Right kidney (tissue), 9 donors: ENCODE measurements at places on chromosomes 12 and 14.

DNA sequence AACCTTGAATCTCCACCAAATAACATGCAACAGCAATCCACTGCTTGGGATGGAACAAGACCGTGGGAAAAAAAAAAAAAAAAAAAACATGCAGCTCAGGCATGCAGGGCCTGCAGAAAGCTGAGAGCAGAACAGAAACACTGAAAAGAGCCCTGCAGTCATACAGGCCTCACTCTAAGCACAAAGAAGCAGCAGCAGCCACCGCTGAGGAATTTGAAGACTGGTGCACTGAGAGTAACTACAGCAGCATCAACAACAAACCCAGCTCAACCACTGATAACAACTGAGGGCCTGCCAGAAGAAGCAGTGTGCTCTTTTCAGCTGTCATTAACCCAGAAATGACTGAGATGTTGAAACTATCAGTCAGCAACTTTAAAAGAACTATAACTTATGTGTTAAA, 354.7 kb upstream of the TMTC1 start:
- DNase-seq = no peak

GRCh38 chr12:96303653-96304052, 96.6 kb downstream of the CDK17 start:
- DNase-seq = no peak

DNA sequence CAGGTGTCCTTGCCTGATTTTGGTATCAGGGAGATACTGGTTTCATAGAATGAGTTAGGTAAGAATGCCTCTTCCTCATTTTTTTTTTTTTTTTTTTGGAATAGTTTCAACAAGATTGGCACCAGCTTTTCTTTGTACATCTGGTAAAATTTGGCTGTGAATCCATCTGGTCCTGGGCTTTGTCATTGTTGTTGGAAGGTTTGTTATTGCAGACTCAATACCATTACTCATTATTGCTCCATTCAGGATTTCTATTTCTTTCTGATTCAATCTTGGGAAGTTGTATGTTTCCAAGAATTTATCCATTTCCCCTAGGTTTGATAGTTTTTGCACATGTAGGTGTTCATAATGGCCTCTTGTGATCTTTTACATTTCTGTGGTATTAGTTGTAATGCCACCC, 126.0 kb upstream of the KITLG start:
- no peak for DNase-seq

DNA sequence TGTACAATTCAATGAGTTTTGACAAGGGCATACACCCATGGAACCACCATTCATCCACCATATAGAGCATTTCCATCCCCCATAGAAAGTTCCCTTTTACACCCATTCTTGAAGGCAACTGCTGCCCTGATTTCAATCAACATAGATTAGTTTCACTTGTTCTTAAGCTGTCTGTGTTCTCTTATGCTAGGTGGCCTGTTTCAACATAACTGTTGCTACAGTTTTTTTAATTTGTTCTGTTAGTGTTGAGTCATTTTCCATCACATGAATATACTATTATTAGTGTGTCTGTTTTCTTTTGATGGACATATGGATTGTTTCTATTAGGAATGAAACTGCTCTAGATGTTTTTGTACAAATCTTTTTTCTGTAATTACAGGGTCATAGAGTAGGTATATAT, 123.4 kb downstream of the PTPRQ start:
- DNase-seq = no peak

GRCh38 chr14:73943083-73943482, 6.8 kb downstream of the FAM161B start:
- DNase-seq = no peak

DNA sequence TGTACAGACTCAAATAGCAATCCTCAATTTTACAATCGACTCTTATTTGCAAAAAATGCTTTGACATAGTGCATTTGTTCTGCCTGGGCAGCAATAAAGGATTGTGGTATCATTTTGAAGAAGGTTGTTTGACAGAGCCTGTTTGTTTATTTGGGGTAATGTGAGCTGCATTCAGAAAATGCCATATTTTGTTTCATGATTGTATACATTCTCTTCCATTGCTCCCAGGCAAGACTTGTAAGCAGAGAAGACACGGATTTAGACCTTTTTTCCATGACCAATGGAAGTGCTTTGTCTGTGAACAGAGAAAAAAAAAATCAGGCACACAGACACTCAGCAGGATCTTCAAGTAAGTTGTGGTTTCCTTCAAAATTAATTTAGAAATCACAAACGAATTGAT, 35.5 kb upstream of the ALX1 start:
- DNase-seq = no peak

- DNase-seq = no peak
Observed at GRCh38 chr12:128613837-128614590, 209.7 kb downstream of the SLC15A4 start.

DNA sequence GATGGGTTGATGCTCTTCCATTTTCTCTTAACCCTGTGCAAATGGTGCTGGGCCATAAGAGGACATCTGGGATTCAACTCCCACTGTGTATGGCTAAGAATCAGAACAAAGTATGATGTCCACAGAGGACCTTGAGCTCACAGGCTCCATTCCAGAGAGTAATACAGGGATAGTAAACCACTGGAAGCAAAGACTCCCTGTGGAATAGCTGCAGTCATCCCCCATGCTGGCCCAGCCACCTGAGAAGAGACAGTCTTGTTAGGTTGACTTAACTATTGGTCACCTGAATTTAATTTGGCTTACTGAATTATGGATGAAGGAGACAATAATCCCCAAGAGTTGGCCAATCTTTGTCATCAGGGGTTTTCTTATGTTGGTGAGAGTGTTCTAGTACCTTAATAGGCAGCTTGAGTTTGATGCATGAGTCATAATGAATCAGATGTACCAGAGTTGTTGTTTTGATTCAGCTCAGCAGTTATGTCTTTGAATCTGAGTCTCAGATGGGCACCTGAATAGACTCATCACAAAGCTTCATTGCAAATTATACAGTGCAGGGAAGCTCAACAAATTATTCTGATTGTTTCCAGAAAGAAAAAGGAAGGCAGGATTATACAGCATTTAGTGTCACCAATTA, 122.7 kb downstream of the SSPN start:
- DNase-seq = no peak

GRCh38 chr12:10069976-10070375, 28.8 kb downstream of the CLEC1A start:
- DNase-seq = no peak

DNA sequence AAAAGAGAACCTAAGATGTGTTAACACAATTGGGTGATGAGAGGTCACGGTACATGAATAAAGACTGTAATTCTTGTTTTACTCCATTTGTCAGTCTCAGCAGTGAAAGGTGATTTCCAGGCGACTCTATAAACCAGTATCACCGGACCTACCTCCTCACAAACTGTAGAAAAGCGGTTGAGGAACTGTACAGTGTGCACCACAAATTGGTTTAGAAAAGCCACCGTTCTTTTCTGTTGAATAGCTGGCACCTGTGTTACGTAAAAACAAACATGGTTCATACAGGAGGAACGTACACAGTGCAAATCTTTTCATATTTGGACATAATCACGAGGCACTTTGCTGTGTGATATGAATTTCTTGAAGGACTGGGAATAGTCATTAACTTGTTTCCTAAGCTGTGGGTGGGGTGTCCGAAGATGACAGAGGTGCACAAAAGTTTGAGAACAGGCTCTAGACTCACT, 663 bp downstream of the WASHC3 start:
- no peak for DNase-seq

- DNase-seq = no peak
Observed at GRCh38 chr14:28635387-28635786, 131.2 kb upstream of the FOXG1 start.

GRCh38 chr12:3265406-3265805, 188.2 kb downstream of the TSPAN9 start:
- no peak for DNase-seq

DNA sequence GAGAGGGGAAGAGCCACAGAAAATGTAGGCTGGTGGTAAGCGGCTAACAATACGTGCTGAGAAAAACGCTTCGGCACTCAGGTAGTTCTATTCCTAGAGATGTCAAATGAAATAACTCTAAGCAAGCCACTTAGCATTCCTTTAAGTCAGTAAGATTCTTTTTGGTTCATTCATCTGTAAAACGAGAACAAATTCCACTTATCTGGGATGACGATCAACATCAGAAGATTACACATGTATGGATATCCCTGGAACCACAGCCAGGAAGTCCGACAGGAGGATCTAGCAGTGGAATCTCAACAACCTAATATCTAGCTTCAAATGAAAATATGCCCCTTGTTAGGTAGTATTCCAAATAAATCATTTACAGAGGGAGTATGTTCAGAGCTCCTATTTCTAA, 74.6 kb upstream of the CDKN3 start:
- DNase-seq = peak; percentile 15

DNA sequence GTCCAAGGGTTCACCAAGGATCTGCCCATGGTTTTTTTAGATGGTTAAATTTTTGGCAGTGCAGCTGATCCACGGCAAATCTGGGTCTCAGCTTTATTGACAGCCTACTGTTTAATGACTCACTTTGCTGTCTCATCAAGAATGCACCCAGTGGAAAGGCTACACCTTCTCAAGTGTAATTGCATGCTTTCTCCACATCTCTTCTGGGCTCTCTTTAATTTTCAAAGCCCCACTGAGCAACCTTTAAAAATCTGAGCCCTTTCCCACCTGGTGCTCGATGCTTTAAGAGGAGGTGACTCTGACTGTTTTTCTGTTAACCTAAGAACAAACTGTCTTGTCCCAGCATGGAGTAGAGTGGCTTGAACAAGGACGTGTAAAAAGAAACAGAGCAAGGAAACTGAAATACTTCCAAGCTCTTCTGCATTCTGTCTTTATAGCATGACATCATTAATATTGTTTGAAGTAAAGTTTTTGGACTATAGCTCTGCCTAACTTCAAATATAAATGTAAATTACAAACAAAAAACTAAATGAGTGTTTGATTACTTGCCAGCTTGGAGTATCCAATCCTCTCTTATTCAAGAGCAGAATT, 214.2 kb upstream of the KRR1 start:
- DNase-seq = peak; percentile 17

- peak; percentile 60 for DNase-seq
Observed at GRCh38 chr14:101780887-101781239, 19.4 kb downstream of the PPP2R5C start.

DNA sequence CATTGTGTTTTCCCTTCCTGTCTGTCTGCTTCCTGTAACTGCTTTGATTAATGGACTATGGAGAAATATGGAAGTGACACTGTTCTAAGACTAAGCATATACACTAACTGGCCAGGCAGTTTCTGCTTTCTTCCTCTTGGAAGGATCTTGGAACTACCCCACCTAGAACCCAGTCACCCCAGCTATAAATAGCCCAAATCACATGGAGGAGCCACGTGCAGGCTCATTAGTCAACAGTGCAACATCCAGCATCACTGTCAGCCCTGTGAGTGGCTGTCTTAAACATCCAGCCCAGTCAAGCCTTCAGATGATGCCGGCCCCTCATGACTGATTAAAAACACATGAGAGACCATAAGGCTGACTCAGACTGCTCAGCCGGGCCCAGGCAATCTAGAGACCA, 39.2 kb downstream of the BCAT1 start:
- DNase-seq = no peak

- DNase-seq = no peak
Observed at GRCh38 chr12:25020621-25021243, 71.8 kb upstream of the BCAT1 start.

DNA sequence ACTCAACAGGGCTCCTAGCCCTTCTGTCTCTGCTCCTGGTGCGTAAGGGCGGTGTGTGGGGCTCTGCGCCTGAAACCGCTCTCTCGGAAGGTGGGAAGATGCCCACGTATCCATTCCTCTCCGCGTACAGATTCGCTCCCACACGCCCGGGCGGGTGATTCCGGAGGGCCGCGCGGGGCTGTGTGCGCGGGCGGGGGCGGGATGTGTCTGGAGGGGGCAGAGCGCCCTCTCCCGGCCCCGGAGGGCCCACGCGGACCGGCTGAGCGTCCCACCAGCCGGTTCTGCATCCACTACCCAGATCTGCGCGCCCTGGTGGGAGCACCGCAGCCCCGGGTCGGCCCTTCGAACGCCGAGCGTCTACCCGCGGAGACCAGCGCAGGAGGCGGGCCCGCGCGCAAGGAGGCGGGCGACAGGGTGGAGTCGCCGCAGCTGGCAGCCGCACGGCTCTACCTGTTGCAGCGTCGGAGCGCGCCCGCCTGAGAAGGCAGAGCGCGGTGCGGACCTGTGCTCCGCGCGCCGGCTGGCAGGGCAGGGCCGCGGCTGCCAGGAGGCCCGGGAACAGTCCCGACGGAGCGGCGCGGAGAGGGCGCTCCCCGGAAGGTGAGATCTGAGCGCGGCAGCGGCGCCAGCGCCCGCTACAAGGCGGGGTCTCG, 1.4 kb upstream of the KCNK13 start:
- DNase-seq = peak; percentile 85

DNA sequence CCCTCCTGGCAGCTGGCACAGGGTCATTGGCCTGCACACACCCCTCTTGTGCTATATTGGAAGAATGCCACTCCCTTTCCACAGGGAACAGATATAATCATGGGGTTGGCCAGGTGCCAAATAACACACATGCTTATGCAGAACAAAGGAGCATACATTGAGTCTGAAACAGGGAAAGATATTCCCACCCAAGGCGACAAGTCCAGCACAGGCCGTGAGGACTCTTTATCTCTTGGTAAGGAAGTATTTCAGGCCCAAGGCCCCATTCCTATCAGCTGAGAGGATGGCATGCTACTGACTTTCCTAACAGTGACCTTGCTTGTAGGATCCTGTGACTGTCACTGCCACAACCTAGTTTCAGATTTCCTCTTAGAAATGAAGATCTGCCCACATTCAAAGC, 59.0 kb upstream of the STXBP6 start:
- DNase-seq = peak; percentile 18

GRCh38 chr14:100138082-100138787, 21.2 kb downstream of the DEGS2 start:
- DNase-seq = no peak

DNA sequence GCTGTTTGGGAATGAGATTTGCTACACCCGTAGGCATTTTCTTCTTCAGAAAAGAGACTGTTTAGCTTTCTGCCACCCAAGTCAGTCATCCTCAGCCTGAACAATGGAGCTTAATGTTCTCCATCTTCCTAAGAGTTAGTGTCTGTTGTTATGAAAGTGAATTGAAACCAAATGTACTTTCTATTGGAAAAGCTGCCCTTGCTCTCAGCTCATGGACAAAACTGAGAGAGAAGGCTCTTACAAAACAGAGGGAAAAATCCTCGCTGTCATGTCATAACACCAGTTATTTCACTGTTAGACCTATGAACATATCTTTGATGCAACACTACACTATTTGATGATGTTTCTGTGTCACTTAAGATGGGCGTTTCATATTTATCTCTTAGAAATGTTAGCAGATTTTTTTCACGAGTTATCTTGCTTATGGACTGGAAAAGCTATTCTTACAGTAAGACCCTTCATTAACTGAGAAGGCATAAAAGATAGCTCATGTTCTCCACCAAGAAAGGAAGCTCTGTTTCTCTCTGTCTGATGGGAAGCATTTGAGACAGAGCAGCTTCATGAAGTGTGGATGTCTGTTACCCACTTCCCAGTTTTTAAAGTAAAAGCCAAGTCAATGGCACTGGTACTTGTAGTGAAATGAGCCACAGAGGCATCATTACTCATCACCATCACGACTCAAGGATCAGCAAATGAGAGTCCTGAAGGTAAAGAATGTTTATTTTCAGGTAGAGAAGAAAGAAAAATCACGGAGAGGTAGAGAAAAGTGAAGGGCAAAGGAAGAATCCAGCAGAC, 483.9 kb downstream of the ZFP36L1 start:
- no peak for DNase-seq
